NCI-H510A treated with DMSO at 0.1 percent for 48 hours (cell line): ENCODE measurements at places on chromosomes 5 and 9.

GRCh38 chr9:76818271-76818670 lies 54.0 kb downstream of the PCA3 start:
- no peak for DNase-seq

DNA sequence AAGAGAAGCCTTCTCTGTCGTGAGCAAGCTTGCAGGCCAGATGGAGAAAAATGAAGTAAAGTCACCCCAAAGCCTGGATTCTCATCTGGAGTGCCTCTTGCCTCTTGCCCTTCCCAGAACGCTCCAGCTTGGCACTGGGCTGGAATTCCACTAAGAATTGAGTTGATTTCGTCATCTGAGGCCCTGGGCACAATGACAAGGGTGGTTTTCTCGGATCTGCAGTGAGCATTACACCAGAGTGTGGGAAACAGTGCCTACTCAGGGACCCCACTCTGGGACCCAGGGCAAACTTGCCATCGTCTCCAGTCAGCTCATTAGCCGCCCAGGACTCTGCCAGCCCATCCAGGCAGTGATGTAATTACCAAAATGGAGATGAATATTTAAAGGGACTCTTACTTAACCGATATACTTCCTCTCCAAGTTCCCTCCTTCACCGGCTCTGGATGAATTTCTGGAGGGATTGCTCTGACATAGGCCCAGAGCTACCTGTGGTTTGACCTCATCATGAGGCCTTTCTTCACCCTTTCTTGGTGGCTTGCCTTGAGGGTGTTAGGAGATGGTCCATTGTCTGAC lies 44.7 kb upstream of the LCP2 start:
- DNase-seq: no peak

- no peak for DNase-seq
Measured at GRCh38 chr9:96185518-96186156, 116.3 kb downstream of the HSD17B3 start.

DNA sequence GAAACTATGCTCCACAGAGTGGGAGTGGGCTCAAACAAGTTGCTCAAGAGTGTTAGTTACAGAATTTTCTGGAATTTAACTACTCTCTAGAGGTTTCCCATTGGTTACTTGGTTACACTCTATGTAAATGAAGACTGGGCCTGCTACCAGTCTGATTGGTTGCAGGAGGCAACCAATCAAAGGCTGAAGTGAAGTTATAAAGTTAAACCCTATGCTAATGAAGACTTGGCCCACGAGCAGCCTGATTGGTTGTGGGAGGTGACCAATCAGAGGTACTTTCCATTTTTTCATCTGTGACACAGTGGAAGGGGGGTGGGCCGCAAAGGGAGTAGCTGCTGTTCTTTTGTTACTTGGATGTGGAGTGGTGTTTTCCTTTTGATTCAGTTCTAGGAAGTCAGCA lies 69.4 kb downstream of the CACNA1B start:
- no peak for DNase-seq

DNA sequence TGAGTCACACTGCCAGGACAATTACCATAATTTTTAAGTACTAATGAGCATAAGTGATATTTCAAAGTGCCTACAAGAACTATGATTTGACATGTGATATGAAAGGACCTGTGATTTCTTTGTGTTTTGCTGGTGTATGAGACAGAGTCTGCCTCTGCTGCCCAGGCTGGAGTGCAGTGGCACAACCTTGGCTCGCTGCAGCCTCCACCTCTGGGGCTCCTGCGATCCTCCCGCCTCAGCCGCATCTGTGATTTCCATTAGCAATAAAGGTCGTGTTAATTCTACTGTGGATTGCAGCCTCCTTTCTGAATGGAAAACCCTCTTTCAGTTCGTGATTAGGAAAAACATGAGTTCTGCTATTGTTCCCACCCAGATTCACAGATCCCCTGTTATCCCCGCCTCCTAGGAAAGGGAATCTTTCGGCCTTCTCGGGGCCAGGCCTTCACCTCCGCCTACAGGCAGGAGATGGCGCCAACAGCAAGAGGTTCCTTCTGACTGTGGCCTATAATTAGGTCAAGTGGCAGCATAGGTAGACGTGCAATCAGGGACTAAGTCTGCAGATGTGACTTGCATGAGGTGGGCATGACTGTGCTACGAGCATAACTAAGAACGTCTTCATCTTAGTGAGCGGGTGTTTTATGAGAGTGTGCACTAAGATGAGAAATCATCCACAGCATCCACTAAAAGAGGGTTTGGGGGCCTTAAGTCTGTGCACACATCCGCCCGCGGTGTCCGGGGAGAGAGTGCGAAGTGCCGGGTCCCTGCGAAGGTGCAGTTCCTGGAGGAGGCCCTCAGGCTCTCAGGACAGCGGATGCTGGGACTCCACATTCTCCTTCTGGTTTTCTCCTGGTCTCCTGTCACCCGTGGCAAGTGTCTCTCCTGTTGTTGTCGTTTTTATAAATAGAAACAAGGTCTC lies 23.1 kb downstream of the TRIM7 start:
- no peak for DNase-seq

- DNase-seq: no peak
Measured at GRCh38 chr5:1874348-1874747, 8.4 kb downstream of the IRX4 start.

GRCh38 chr5:111194925-111195324 lies 29.3 kb upstream of the CAMK4 start:
- no peak for DNase-seq
